ENCODE measurements at places on chromosomes 3 and 15.

- no peak for DNase-seq
Observed at GRCh38 chr3:4517643-4518311, 24.6 kb downstream of the ITPR1 start.

DNA sequence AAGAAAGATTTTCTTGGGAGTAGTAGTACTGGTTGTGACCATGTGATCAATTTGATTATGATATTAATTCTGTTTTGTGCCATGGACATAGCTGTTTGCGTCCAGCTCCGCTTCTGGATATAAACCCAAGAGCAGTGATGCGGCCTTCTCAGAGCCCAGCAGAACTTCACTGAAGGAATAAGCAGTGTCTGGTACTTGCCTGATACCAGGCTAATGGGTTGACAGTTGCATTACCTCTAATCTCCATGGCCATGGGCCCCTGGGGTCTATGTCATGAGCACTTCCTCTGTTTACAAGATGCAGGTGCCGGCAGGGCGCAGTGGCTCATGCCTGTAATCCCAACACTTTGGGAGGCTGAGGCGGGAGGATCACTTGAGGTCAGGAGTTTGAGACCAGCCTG, 36.3 kb upstream of the RAB6B start:
- DNase-seq, result no peak

DNA sequence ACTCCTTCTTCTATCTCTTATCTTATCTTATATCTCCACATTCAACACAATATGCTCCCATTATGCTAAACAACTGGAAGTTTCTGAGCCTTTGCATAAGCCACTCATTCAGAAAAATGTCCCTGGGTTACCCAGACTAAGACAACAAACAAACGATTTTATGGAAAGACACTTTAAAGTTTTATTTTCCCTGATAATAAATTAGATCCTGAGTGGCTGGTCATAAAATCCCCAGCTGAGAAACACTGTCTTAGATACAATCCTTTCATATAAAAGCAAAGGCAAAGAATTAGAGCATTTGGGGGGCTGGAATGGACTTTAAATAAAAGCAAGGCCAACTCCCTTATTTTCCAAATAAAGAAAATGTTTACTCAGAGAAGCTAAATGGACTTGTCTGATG, 322.3 kb downstream of the GBE1 start:
- DNase-seq, result no peak

DNA sequence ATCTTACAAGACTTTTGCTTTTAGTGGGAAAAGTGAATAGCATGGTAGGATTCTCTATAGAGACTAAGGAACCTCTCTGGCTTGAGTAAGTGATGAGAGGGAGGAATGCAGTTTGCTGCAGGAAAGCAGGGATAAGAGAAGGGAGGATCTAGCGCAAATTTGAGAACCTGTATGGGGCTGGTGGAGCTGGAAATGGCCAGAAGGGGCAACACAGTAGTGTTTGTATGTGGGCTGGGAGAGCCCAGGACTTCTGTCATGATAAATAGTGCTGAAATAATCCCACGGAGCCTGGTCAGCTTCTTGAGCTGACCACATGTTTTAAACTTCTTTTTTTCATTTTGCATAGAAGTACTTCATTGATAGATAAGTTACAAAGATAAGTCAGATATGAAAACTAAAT, 11.2 kb upstream of the SHC4 start:
- no peak for DNase-seq

GRCh38 chr3:141499284-141499683, 12.5 kb downstream of the RASA2 start:
- DNase-seq, result no peak

DNA sequence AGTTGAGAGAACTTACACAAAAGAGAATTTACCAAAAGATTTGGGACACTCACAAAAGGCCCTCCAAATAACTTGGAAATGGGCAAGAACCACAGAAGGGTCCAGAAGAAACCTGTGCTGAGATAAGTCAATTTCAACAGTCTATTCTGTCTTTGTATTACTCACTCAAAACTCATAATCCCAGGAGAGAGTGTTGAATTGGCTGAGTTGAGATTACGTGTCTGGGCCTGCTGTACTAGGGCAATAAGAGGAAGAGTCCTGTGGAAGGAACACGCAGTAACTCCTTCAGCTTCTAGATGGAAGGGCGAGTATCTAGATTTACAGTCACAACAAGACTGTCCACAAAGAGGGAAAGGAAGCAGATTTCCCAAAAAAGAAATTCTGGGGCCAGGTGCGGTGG, 42.5 kb upstream of the DYNC1LI1 start:
- no peak for DNase-seq

GRCh38 chr3:30597131-30597768, 9.2 kb upstream of the TGFBR2 start:
- no peak for DNase-seq

- DNase-seq, result no peak
Observed at GRCh38 chr15:67818464-67818863, 6.8 kb upstream of the SKOR1 start.

DNA sequence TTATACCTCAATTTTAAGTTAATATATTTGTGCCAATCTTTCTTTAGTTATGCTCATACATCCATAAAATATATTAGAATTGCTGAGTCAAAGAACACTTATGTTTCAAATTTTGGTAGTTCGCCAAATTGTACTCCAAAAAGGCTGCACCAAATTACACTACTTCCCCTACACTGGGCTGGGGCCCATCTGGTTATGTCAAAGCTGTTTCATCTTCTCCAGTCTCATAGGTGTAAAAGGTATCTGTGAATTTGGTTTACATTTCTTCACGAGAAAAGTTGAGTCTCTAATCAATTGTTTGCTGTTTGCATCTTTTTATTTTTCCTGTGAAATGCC, 706 bp downstream of the FSIP1 start:
- DNase-seq, result no peak

GRCh38 chr15:90840954-90841353, 27.4 kb upstream of the FURIN start:
- no peak for DNase-seq

GRCh38 chr3:24443476-24443875, 51.2 kb downstream of the THRB start:
- DNase-seq, result no peak

DNA sequence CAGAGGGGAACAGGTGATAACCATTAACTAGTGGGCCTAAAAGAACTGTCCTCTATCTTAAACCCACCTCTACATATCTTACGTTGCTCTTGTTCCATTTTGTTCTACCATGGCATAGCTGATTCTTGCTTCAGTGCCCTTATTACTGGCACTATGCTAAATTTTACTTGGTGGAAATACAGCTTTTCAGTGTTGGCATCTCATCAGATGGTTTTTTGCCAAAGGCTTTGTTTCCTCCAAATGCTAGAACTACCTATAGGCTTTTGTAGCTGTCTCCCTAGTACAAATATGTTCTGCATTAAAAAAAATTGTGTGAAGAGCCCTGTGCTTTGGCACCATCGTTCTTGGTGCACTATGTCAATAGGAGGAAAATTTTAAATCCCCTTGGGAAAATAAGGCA, 145.0 kb upstream of the ZBTB20 start:
- DNase-seq, result no peak

DNA sequence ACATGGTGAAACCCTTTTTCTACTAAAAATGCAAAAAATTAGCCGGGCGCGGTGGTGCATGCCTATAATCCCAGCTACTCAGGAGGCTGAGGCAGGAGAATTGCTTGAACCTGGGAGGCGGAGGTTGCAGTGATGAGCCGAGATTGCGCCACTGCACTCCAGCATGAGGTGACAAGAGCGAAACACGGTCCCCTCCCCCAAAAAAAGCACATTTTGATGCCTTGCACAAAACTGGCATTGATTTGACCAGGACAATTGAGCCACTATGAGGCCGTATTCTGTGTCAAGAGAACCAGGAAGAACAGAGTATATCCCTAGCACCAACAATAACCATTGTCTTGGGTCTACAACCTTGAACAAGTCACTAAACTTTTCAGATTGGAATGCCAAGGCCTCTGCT, 50.6 kb downstream of the SH3BP5 start:
- no peak for DNase-seq

DNA sequence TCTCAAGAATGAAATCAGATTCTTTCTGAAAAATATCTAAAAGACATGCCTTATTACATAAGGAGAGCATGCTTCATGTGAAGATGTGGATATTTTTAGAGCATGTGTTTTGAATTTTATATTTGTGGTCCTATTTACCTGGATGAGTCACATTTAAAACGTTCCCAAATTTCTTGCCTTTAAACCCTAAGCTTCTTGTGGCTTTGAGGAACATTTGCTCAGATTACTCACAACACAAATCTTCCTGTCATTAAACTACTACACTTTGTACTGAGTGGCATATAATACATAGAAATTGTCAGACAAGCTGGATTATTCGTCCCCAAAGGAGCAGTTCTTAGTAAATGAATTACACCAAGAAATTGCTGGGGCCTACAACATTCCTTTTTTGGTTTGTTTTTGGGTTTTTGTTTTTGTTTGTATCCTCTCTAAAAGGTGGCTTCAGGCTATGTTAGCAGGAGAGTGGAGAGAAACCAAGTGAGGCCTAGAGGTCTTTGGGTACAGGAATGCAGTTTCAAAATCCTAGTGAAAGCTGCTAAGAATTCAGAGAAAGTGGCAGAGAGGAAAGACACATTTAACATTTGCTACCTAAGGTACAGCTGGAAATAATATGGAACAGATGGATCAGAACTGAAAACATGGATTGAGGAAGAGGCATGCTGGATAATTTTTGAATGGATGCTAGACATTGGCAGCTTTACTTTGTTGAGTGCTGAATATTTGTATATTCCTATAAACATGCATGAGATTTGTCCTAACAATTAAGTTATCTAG, 128.1 kb downstream of the RPL22L1 start:
- no peak for DNase-seq

DNA sequence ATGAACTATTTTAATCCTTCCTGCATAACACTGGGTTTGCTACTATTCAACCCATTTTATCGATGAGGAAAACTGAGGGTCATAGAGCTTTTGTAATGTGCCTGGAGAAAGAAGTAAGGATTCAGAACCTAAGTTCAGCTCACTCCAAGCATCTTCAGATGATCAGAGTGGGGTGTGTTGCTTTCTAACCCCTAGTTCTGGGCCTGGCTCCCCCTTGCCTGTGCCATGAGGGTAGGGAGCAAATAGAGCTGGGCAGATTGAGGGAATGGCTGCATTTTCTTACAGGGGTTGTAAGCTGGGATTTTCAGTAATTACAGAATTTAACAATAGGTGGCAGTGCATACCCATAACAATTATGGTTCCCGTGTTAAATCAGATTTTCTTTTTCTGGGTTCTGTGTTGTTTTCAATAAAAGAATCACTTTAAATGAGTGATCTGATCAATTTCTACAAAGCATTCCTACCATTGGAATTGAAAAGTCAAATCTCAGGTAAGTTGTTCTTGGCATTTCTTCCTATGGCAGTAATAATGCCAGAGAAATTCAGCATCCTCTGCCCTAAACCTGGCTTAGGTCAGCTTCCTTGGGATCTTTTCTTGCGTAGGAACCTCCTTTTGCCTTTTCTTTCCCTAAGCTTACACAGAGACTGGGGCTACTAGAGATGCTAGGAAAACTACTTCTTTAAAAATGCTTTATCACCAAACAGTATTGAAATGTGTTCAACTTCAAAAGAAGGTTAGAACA, 103.8 kb upstream of the IL12A start:
- no peak for DNase-seq

- DNase-seq, result no peak
Observed at GRCh38 chr3:81968658-81969057, 207.2 kb upstream of the GBE1 start.

- no peak for DNase-seq
Observed at GRCh38 chr3:135929670-135930069, 35.9 kb upstream of the PPP2R3A start.

GRCh38 chr3:98551754-98552153, 20.0 kb downstream of the GPR15 start:
- DNase-seq, result no peak

Measured in stimulated activated CD8-positive, alpha-beta memory T cell treated with anti-CD3 and anti-CD28 coated beads, Interleukin-7, amount 100 ng/mL, for 1 hour (primary cell).